Head of caudate nucleus (tissue), 42 donors: ENCODE measurements at places on chromosomes 5 and 9.

- DNase-seq, result no peak
Measured at GRCh38 chr5:179355976-179356974, 11.0 kb upstream of the ADAMTS2 start.

- DNase-seq, result no peak
Measured at GRCh38 chr5:153572411-153573145, 82.1 kb downstream of the GRIA1 start.

GRCh38 chr5:139664086-139664693 lies 16.0 kb downstream of the CXXC5 start:
- DNase-seq, result no peak

GRCh38 chr9:61667559-61668121 lies 477.8 kb downstream of the SPATA31A7 start:
- no peak for DNase-seq

DNA sequence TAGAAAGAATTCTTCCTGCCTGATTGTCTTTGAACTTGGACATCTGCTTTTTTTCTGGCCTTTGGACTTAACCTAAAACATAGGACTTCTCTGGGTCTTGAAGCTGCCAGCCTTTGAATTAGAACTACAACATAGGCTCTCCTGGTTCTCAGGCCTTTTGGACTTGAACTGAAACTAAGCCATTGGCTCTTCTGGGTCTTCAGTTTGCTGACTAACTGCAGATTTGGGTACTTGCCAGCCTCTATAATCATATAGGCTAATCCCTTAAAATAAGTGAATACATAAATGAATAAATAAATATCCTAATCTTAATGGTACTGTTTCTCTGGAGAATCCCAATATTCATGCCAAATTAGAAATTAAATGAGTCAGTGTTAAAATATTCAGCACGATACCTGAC lies 473.4 kb upstream of the PAPPA start:
- DNase-seq, result no peak

DNA sequence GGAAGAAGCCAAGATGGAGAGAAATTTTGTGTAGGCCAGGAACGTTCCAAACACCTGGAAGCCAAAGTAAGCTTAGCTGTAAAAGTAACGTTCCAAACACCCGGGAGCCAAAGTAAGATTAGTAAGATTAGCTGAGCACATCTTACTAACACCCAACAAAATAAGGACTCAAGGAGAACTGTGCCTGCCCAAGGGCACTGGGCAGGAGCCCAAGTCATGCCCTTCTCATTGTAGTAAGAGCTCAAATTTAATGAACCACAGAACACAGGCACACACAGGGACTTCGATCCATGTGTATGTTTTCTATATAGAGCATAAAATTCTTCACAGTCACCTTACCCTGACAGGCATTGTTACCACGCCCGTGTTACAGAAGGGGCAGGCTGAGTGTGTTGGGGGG lies 36.1 kb upstream of the NXNL2 start:
- peak; percentile 13 for DNase-seq

- no peak for DNase-seq
Measured at GRCh38 chr9:16640649-16641048, 229.8 kb downstream of the BNC2 start.

GRCh38 chr5:101728933-101729332 lies 567.2 kb downstream of the SLCO4C1 start:
- DNase-seq, result no peak

DNA sequence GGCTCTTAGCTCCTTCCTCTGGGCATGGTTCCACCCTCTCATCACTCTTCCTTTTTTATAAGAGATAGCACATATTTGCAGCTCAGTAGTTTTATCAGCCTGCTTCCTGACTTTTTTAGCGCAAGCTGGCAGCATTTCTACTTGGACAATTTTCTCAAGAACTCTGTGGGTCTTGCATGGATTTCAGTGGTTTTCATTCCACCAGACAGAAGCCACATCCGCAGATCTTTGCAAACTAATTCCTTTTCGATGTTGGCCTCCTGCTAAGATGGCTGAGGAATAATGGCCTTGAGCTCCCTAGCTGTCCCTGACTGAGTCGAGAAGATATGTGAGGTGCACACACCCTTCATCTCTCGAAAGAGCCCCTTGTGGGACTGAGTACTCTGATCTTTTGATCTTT lies 49.5 kb downstream of the GALNT12 start:
- no peak for DNase-seq

- DNase-seq, result no peak
Measured at GRCh38 chr5:9543311-9543920, 2.5 kb downstream of the SEMA5A start.

DNA sequence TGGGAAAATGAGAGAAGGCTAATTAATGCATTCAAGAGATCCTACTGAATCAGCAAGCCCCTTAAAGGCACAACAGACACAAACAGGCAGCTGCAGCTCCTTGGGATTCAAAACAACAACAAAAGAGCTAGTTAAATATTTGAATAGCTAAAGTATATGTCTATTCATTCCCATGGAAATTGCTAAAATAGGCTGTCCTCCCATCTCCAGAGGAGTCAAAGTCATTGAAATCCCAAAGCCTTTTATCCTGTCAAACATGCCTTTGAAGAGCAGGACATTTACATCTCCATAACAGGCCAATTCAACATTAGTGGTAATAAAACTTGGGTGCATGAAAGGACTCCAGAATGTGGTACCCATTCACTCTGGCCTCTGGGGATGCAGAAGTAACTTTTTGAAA lies 177.4 kb downstream of the NTRK2 start:
- no peak for DNase-seq

- no peak for DNase-seq
Measured at GRCh38 chr5:56710826-56711590, 104.3 kb upstream of the MAP3K1 start.

DNA sequence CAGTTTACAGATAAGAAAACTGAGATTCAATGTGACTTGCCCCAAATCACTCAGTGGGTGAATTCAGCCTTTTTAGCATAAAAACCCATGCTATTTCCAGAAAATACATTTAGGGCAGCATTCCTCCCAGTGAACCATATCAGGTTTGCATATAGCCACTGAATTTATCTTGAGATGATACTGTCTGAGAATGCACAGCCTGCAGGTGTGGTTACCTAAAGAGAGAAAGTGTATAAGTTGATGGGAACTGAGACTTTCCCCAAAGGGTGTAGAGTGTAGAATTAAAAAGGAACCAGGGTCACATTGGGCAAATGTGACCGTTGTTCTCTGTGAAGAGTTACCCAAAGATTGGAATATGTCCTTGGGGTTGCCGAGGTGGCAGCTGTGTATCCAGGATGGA lies 100.0 kb upstream of the PIK3R1 start:
- DNase-seq, result no peak
